ENCODE measurements at places on chromosomes 4 and X. TPM values are rescaled to one million over a fixed set of nuclear protein-coding genes. Genes with fewer than 3 reads are reported as not detected.
A peak's percentile ranks its signal among the peaks of the same experiment; 100 is the strongest.

RPA4 gene
- total RNA-seq = not detected

MAGEA2B gene
- total RNA-seq = not detected

DNA sequence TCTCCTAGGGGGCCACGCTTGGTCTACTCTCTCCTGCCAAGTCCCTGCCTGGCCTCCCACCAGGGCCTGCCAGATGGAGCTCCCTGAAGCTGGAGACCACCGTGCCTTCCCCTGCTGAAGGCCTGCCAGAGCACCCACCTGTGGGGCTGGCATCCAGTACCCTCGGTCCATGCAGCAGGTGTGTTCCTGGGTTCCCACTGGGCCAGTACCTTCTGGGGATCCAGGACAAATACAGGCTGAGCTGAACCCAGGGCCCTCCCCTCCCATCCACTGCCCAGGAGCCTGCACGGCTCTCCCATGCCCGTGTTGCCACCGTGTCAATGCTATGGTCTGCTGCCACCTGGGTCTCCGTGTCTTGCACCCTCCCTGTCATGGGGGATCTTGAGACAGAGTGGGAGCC, 68.8 kb downstream of the ABLIM2 start:
- no peak for DNase-seq

DNA sequence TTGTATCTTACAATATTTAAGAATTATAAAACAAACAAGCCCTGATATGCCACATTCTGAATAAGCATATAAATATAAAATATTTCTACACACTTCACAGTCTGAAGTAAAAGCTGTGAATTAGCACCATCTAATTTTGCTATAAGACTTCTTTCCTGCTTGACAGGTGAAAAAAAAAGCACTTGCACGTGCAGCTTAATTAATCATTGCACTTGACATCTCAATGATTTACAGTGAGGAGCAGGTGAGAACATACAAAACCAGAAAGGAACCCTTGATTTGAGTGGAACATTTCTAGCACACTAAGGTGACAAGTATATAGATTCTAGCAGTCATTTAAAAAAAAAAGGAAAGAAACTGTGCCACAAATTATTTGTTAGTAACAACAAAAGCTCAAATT, 47.9 kb downstream of the CHIC2 start:
- DNase-seq = peak; percentile 12

DNA sequence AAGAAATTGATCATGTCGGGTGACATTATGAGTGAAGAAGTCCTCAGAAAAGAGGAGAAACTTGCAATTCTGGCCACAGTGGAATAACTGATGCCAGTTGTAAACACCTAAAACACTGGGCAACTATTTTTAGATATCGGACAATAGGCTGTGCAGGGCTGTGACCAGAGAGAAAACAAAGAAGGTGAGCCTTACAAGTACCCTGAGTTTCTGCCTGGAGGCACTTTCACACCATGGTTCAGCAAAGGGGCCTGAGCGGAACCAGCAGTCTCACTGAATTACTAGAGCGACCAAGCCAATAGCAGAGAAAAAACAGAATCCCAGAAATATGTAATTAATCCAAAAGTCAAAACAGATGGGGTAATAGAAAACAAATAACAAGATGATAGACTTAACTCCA, 11.2 kb downstream of the IRAK1 start:
- DNase-seq = no peak

GRCh38 chr4:1205586-1206298, 33.4 kb upstream of the SPON2 start:
- no peak for DNase-seq

- DNase-seq = no peak
These were observed 35.9 kb upstream of the LRAT start for GRCh38 chr4:154707877-154708276.

- no peak for DNase-seq
These were observed 577.8 kb downstream of the NLGN4X start for GRCh38 chrX:5650904-5651303.

DNA sequence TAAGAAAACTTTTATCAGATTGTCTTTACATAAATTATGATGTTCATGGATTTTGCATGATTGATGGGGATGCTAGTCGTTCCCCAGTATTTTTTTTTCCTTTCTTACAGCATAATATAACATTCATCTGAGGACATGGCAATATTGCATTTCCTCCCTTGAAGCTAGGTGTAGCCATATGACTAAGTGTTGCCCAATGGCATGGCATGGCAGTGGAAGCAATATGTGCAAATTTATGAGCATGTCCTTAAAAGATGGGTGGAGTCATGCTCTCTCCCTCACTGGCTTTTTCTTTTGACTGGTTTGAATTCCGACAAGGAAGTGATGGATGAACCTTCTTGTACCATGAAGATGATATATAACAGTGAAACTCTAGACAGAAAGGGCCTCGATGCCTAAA, 96.3 kb downstream of the BANK1 start:
- no peak for DNase-seq
